Type B pancreatic cell (in vitro differentiated cells): ENCODE measurements at places on chromosomes 6 and 20.

GRCh38 chr6:33185654-33186187, 6.5 kb downstream of the COL11A2 start:
- no peak for DNase-seq
- H3K4me3 ChIP-seq, result no peak overlapping the region
- H3K27ac ChIP-seq, result no peak overlapping the region
- H3K4me1 ChIP-seq, result peaks cover 10% of the 10 kb centered on the region
- peaks cover 33% of the 10 kb centered on the region for H3K27me3 ChIP-seq

GRCh38 chr20:39879296-39879695, 809.7 kb downstream of the MAFB start:
- no peaks in the 10 kb centered on the region for H3K36me3 ChIP-seq
- no peak overlapping the region for H3K27ac ChIP-seq
- H3K27me3 ChIP-seq, result no peaks in the 10 kb centered on the region
- no peak for DNase-seq

GRCh38 chr6:150929416-150929815, 63.9 kb downstream of the MTHFD1L start:
- H3K4me1 ChIP-seq, result peaks cover 4% of the 10 kb centered on the region
- H3K27me3 ChIP-seq, result no peaks in the 10 kb centered on the region
- peaks cover 14% of the 10 kb centered on the region for H3K36me3 ChIP-seq
- no peak overlapping the region for H3K27ac ChIP-seq

DNA sequence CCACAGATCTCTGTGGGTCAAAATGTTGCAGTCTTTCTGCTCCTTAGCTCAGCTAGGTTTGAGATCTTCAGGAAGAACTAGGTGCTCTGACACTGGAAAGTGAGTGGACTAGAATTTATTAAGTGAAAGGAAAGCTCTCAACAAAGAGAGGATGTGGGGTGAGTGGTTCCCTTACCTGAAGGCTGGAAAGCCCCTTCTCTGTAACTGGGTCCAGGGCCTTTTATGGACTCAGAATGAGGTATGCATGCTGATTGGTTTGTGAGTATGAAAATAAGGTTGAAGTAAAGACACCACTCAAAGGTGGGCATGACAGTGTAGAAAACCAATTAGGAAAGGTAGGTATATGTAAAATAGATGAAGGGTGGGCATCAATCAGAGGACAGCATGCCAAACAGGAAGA, 485.5 kb downstream of the CD109 start:
- no peak for DNase-seq
- H3K27ac ChIP-seq, result no peak overlapping the region
- H3K4me1 ChIP-seq, result no peaks in the 10 kb centered on the region

GRCh38 chr6:154406301-154406700, 49.7 kb upstream of the IPCEF1 start:
- H3K36me3 ChIP-seq, result peaks cover 42% of the 10 kb centered on the region
- H3K27me3 ChIP-seq, result no peaks in the 10 kb centered on the region
- H3K4me3 ChIP-seq, result no peak overlapping the region
- DNase-seq, result no peak
- H3K27ac ChIP-seq, result no peak overlapping the region
- peaks cover 19% of the 10 kb centered on the region for H3K4me1 ChIP-seq

- DNase-seq, result no peak
- no peak overlapping the region for H3K27ac ChIP-seq
- peaks cover 3% of the 10 kb centered on the region for H3K36me3 ChIP-seq
- no peaks in the 10 kb centered on the region for H3K27me3 ChIP-seq
These were observed 212.1 kb downstream of the BTBD9 start for GRCh38 chr6:38427492-38428210.

DNA sequence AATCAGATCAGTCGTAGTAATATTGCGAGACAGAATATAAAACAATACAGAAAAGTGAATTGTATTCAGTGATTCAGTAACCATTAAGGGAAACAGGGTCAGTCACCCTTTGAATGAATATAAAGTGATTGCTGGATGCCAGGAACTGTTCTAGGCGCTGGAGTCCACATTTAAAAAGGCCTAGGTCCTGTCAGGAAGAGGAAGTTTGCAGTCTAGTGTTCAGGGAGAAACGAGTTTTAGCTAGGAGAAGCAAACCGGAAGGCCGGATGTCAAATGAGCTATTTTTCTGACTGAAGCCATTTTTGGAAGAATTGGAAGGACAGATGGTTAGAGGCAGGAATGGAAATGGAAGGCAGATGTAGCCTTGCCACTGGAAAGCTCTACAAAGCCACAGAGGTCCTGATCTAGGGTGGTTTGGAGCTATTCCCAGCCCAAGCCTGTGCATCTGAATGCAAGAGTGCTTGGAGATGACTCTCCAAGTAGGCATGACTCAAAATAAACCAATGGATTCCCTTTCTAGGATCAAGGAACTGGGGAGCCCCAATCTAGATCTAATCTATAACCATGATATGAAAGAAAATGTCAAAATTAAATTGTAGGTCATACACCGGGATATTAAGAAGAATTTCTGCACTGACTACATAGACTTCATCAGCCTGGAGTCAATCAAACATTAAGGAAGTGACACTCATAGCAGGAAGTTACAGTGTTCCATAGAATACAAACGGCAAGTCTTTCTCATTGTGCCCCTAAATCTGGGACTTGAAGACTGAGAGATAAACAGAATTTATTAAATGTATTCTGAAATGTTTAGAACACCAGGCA, 36.8 kb upstream of the CDKAL1 start:
- H3K27ac ChIP-seq, result no peak overlapping the region
- DNase-seq, result no peak
- H3K4me1 ChIP-seq, result peaks cover 6% of the 10 kb centered on the region
- H3K36me3 ChIP-seq, result no peaks in the 10 kb centered on the region

DNA sequence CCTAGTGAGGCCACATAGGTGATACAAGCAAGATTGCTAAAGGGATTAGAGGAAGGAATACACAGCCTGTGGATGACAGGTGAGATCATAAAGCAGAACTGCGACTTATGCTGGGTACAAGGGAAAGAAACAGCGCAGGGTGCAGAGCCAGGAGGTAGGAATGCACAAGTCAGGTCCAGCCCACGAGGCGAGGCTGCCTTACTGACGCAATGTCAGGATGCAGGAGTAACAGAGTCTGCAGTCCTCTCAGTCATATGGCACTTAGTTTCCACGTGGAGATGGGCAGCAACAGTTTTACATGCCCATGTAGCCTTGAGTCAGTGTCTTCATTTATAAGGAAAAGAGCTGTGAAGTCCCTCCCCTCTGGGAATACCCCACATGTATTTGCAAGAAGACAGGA, 210.9 kb downstream of the SYNE1 start:
- peaks cover 4% of the 10 kb centered on the region for H3K27me3 ChIP-seq
- no peak overlapping the region for H3K4me3 ChIP-seq
- H3K36me3 ChIP-seq, result no peaks in the 10 kb centered on the region
- no peak overlapping the region for H3K27ac ChIP-seq
- no peaks in the 10 kb centered on the region for H3K4me1 ChIP-seq
- no peak for DNase-seq

DNA sequence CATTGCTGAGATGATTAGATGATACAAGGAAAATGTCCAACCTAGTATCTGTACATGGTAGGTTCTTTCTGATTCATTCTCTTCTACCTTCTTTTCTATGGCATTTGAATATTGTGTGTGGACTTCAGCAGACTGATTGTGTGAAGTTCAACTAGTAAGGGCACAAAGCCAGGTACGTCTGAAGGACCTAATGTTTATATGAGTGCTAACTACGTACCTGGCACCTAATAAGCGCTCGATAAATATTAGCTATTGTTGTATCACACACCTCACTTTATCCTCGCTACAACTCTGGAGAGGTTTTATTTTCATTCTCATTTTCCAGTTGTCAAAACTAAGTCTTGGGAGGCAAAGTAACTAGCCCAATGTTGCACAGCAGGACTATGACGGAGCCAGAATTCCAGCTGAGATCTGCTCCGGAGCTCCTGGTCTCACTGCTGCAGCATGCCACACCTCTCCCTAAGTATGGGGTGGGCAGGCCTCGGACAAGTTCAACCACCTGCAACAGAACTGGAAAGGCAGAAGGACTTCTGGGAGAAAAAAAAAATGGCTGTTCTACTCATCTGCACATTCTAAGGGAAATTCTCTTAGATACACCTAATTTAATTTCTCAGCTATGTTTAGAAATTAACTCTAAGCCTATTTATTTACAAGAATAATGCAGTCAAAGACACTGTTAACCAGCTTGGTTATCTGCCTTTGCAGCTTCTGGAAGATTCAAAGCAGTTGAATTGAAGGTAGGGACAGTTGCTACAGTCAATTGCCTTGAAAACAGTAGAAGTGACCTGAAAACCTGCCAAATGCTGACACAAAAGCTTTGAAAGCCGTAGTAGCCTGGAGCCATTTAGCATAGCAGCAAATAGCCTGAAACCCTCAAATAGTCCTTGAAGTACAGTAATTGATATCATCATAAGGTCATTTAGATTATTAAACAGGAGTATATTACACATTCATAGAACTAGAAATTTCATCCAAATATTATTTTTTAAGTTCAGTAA, 165.0 kb downstream of the PDE7B start:
- H3K36me3 ChIP-seq, result no peaks in the 10 kb centered on the region
- H3K27me3 ChIP-seq, result no peaks in the 10 kb centered on the region
- H3K4me3 ChIP-seq, result no peak overlapping the region
- peaks cover 22% of the 10 kb centered on the region for H3K4me1 ChIP-seq

DNA sequence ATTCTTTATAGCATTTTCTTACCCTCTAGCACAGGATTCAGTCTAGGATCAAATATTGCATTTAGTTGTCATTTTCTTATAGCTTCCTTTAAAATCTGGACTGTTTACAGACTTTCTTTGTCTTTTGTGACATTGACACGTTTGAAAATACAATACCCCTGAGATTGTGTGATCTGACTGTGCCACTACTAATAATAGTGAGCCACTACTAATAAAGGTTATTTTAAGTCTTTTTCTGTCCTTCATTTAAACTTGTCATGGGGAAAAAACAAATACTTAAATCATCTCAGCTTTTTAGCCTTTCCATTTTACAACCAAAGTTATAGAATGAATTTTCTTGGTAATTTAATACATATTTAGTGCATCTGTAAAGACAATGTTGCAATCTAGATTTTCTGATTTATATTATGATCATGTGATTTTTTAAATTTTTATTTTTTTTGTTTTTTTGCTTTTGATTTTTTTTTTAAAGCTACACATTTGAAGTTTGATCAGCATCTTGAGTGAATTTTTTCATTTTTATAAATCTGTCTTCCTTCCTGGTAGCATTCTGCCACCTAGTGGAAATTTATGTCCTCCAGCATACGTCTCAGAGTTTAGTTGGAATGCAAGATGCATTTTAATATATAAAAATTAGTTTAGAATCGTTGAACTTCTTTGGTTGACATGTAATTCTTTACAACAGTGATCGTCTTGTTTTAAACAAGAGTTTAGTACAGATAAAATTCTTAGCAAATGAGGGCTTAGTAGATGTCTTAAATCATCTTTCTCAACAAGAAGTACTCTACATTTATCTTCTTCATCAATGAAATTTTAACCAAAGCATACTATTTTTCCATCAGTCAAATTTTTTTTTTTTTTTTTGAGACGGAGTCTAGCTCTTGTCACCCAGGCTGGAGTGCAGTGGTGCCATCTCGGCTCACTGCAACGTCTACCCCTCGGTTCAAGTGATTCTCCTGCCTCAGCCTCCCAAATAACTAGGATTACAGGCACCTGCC, 119.4 kb downstream of the NCOA3 start:
- peaks cover 8% of the 10 kb centered on the region for H3K4me1 ChIP-seq
- H3K27ac ChIP-seq, result no peak overlapping the region
- no peak for DNase-seq
- H3K4me3 ChIP-seq, result no peak overlapping the region

- H3K36me3 ChIP-seq, result peaks cover 30% of the 10 kb centered on the region
- H3K4me1 ChIP-seq, result peaks cover 2% of the 10 kb centered on the region
- H3K4me3 ChIP-seq, result no peak overlapping the region
- no peak for DNase-seq
These were observed 24.0 kb downstream of the HBS1L start for GRCh38 chr6:135030532-135031178.

GRCh38 chr6:89044328-89045010, 36.1 kb upstream of the PNRC1 start:
- DNase-seq, result no peak
- no peaks in the 10 kb centered on the region for H3K36me3 ChIP-seq
- peaks cover 28% of the 10 kb centered on the region for H3K4me1 ChIP-seq
- no peaks in the 10 kb centered on the region for H3K27me3 ChIP-seq
- peak overlapping the region; percentile 67 for H3K27ac ChIP-seq

DNA sequence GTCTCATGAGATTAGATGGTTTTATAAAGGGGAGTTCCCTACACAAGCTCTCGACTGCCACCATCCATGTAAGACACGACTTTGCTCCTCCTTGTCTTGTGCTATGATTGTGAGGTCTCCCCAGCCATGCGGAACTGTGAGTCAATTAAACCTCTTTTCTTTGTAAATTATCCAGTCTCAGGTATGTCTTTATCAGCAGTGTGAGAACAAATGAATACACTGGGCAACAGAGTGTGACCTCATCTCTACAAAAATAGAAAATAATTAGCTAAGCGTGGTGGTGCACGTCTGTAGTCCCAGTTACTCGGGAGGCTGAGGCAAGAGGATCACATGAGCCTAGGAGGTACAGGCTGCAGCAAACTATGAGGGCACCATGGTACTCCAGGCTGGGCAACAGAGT, 51.3 kb downstream of the MDN1 start:
- no peaks in the 10 kb centered on the region for H3K4me1 ChIP-seq
- H3K4me3 ChIP-seq, result no peak overlapping the region
- H3K36me3 ChIP-seq, result peaks cover 19% of the 10 kb centered on the region
- no peak for DNase-seq
- H3K27me3 ChIP-seq, result no peaks in the 10 kb centered on the region
- no peak overlapping the region for H3K27ac ChIP-seq

DNA sequence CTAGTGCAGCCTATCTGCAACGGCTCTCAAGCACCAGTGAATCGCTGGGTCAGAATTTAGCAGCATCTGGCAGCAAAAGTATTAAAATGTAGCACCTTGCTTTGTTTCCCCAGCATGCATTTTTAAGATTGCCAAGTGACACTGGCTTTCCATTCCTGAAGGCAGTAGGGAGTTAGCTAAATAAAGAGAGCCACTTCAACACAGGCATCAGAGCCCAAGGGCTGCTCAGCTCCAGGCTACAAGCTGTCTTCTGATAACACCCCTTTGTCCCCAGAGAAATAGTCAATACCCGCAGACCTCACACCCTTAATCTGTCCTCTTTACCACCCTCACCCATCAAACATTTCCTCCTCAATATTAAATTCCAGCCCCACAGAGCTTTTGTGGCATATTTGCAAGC, 19.7 kb upstream of the MDFI start:
- H3K27me3 ChIP-seq, result no peaks in the 10 kb centered on the region
- H3K36me3 ChIP-seq, result no peaks in the 10 kb centered on the region
- peaks cover 21% of the 10 kb centered on the region for H3K4me1 ChIP-seq

GRCh38 chr6:109978174-109979032, at the start of gene GPR6:
TSS of gene GPR6 (plus strand) at chr6:109978311. CDS start at chr6:109979113, 802 bp downstream.
- peak within 1 kb of the TSS; percentile 68 for H3K4me3 ChIP-seq
- no peak within 1 kb of the TSS for H3K27ac ChIP-seq
- peaks cover 4% of the 10 kb centered on the region for H3K4me1 ChIP-seq
- peak; percentile 86 for DNase-seq

- peaks cover 22% of the 10 kb centered on the region for H3K27me3 ChIP-seq
- no peak for DNase-seq
- H3K4me3 ChIP-seq, result no peak overlapping the region
- H3K4me1 ChIP-seq, result no peaks in the 10 kb centered on the region
- H3K27ac ChIP-seq, result no peak overlapping the region
- H3K36me3 ChIP-seq, result no peaks in the 10 kb centered on the region
These were observed 59.7 kb upstream of the MYB start for GRCh38 chr6:135121434-135121833.
